ENCODE measurements at places on chromosomes 2 and 18.

GRCh38 chr2:186205254-186205911 lies 280.7 kb upstream of the ZC3H15 start:
- no peak for DNase-seq

DNA sequence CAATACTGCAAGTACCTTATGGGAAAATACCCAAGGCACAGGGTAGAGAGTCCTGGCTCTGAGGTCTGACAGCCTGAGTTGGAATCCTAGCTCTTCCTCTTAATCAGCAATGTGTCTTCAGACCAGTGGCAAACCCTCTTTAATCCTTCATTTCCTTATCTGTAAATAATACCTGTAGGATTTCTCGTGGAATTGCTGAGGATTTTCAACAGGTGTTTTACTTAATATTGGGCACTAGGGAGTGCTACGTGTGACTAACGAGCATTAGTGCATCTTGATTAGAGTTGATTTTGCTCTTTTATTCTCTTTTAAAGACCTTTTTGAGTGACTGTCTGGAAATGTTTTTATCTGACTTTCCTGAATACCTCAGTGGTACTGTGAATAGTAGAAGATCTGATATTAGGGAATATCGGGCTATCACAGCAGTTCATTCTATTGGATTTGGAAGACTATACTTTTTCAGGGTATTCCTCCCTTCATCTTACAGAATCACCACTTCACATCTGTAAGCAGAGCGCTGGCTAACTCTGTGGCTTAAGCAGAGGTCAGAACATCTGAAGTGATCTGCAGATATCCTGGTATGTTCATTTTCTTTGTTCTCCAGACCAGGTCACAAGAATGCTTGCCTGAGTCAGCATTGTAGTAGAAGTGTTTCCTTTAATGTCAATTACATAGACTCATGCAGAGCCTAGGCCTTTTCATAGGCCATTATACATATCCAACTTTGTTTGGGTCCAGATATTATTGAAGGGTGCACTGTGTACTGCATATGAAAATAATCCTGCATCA lies 49.1 kb downstream of the ARHGAP28 start:
- no peak for DNase-seq

GRCh38 chr2:100909534-100910081 lies 89.7 kb downstream of the NPAS2 start:
- no peak for DNase-seq

DNA sequence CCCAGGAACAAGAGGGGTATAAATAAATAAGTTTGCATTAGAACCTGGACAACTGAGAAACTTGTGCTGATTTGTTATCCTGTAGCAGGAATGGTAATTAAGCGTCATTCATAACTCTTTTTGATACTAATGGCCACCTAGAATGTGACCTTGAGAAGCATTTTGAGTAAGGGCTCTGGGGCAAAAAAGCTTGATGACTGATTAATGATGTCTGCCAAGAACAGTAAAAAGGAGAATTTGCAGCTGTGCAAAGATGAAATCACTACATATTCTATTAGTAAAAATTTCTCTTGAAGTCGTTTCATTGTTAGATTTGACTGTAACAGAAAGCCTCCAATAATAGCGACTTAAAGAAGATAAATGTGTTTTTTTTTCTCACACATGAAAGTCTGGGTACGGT lies 157.7 kb downstream of the PRKCE start:
- no peak for DNase-seq

GRCh38 chr2:179233083-179233490 lies 31.5 kb downstream of the SESTD1 start:
- DNase-seq: no peak

- no peak for DNase-seq
These were observed 12.6 kb upstream of the GALM start for GRCh38 chr2:38653380-38653714.

GRCh38 chr2:146481629-146482028 lies 1363.2 kb upstream of the ACVR2A start:
- DNase-seq: no peak

DNA sequence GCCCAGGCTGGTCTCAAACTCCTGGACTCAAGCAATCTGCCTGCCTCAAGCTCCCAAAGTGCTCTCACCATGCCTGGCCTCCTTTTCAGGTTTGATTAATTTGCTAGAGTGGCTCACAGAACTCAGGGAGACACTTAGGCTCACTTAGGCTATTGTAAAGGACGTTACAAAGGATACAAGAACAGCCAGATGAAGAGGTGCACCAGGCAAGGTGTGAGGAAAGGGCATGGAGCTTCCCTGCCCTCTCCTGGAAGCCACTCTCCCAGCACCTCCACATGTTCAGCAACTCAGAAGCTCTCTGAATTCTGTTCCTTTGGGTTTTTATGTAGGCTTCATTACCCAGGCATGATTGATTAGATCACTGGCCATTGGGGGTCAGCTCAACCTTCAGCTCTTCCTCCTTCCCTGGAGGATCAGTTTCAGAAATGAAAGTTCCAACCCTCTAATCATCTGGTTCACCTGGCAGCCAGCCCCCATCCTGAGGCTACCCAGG lies 78.7 kb upstream of the RGPD5 start:
- DNase-seq: no peak

DNA sequence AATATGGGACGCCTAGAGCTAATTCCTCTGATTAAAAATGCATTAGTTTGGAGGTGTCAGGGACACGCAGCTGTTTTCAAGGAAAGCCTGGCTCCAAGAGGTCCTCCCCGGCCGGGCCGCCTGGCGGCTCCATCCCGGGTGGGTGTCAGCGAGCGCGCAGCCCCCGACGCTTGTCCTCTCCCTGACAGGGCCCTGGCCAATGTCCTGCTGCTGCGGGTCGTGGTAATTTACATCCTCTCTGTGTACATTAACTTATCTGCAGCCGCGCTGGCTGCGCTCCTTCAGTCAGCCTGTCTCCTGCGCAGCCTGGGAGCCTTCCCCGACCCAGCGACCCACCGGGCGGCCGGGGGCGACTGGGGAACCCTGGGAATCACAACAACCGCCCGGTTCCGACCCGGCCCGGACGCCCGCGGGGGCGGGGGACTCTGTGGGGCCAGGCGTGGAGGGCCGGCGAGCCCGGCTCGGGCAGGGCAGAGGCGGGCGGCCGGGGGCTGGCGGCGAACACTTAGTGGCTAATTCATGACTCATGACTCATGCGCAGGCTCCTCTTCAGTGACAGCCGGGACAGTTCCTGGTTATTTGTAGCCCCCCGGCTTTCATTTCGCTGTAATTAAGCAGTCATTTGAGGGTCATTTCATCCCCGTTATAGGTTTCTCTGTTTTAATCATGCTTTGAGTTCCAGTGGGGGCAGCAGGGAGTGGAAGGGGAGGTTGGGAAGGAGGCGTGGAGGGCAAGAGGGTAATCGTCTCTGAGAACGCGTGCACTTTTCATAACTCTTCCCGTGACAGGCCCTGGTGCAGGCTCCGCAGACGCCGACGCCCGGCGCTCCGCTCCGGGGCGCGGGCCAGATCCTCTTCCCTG lies 141.9 kb upstream of the CTAGE1 start:
- peak; percentile 80 for DNase-seq

GRCh38 chr2:37560863-37561614 lies 110.4 kb downstream of the CDC42EP3 start:
- no peak for DNase-seq

DNA sequence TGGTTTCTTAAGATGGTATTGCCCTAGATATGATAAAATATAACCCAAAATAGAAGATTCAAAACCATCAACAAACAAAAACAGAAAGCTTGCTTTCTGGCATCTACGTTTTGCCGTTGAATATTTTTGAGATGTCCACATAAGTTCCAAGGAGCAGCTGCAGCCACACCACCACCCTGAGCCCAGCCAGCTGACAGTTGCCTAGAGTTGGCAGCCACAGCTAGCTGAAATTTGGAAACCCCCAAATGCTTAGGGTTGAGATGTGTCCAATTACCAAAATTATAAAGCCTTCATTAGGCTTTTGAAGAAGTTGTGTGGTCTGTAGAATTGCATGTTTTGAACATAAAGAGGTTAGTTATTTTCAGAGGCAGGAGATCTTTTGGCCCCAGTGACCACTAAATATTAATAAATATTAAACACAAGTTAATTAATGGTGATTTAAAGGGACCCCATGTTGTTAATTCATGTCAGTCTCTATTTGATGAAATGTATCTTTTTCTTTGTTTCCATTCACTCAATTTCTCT lies 118.1 kb upstream of the DTNA start:
- DNase-seq: no peak

DNA sequence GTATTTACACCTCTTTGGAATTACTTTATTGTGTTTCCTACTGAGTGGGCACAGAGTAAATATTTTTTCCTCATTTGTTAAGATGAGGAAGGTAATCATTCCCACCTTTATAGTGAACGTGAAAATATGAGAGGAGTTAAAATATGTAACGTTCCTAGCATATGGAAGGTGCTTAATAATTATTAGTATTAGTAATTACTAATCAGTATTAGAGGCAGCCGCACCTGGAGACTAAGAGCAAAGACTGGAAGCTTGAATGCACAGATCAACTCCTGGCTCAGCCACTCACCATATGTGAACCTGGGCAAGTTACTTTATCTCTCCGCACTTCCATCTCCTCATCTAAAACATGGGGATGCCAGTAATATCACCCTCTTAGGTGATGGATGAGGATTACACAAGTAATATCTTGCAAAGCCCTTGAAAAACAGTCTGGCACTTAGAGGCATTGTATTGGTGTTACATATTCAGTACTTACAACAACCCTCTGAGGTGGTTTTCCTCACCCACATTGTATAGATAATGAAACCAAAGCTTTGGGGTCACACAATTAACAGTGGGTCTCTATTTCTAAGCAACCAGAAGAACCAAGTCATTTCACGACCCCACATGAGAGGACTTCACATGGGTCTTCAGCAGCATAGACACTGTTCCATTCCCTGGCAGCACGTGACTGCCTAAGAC lies 100.3 kb upstream of the KCTD1 start:
- DNase-seq: no peak

DNA sequence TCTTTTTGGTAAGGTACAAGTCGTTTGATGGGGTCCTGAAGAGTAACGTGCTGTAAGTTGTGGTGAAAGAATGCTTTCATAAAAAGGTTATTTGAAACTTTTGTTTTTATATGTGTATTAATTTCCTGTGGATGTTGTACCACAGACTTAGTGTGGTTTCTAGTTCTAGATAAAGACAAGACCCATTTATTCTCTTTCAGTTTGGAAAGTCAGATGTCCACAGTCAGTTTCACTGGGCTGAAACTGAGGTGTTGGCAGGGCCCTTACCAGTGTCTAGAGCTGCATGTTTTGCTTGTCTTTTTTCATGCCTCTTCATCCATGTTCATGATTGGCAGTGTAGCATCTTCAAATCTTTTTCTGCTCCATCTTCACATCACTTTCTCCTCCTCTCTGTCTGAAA lies 22.1 kb upstream of the DOCK10 start:
- no peak for DNase-seq

- DNase-seq: no peak
These were observed 223.9 kb downstream of the MBD5 start for GRCh38 chr2:148244593-148245292.

DNA sequence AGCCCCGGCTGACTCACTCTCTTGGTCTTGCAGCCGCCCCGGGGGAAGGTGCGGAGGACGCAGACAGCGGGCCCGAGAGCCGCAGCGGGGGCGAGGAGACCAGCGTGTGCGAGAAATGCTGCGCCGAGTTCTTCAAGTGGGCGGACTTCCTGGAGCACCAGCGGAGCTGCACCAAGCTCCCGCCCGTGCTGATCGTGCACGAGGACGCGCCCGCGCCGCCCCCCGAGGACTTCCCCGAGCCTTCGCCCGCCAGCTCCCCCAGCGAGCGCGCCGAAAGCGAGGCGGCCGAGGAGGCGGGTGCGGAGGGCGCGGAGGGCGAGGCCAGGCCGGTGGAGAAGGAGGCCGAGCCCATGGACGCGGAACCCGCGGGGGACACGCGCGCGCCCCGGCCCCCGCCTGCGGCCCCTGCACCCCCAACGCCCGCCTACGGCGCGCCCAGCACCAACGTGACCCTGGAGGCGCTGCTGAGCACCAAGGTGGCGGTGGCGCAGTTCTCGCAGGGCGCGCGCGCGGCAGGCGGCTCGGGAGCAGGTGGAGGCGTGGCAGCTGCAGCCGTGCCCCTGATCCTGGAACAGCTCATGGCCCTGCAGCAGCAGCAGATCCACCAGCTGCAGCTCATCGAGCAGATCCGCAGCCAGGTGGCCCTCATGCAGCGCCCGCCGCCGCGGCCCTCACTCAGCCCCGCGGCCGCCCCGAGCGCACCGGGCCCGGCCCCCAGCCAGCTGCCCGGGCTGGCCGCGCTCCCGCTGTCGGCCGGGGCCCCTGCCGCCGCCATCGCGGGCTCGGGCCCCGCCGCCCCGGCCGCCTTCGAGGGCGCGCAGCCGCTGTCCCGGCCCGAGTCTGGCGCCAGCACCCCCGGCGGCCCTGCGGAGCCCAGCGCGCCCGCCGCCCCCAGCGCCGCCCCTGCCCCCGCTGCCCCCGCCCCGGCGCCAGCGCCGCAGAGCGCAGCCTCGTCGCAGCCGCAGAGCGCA lies 12.7 kb downstream of the SALL3 start:
- no peak for DNase-seq

DNA sequence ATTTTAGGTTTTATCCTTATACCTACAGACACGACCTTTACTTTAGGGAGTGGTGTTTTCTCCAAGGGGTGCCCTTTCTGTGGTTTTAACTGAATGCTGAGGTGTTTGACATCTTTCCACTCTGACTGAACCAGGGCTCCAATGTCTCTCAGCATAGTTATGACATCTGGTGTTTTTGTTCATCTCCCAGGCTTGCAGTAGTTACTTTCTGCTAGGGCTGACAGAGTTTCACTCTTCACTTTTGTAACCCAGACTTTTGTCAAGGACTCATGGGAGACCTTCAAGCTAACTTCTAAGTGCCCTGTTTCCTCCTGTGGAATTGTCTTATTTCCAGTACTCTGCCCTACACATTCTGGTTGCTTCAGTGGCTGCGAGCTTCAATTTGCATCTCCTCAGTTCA lies 103.1 kb downstream of the CCDC85A start:
- DNase-seq: no peak

DNA sequence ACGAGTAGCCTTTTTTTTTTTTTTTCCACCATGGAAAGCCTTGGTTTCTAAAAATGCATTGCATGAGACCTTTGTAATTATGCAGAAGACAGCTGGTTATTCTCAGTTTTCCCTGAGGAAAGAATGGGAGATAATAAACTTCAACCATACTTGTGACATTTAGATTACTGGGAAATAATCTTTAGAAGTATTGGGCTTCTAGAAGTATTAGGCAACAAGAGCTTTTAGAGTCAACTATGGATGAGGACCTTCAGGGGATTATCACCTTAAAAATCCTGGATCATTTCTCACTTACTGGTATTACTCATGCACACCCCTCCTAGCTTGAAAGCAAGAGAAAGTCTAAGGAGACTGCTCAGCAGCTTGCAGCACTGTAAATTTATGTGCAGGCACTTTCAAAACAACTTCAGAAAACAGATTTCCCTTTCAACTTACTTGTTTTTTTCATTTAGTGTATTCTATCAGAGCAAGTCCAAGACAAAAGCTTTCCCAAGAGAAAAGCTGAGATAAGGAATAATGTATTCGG lies 175.9 kb downstream of the NRXN1 start:
- no peak for DNase-seq

DNA sequence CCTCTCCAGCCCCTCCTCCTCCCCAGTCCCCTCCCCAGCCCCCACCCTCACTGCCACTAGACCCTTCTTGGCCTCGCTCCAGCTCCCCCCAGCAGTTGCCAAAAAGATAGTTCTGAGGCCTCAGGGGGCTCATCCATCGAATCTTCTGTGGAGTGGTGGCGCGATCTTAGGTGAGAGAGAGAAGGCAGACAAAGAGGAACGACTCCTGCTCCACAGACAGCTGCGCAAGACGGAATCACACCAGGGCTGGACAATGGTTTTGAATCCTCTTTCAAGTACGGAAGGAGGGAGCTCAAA lies 68.1 kb downstream of the LAMA3 start:
- peak; percentile 5 for DNase-seq

GRCh38 chr18:48215876-48216638 lies 193.1 kb downstream of the ZBTB7C start:
- DNase-seq: no peak

- no peak for DNase-seq
These were observed 108.6 kb upstream of the CCDC150 start for GRCh38 chr2:196530910-196531309.
